ENCODE measurements at places on chromosomes 11 and 22.

- no peak for DNase-seq
Observed at GRCh38 chr11:44324222-44324621, 14.3 kb upstream of the ALX4 start.

GRCh38 chr22:17910561-17911311, 113.6 kb downstream of the MICAL3 start:
- peak; percentile 89 for DNase-seq

DNA sequence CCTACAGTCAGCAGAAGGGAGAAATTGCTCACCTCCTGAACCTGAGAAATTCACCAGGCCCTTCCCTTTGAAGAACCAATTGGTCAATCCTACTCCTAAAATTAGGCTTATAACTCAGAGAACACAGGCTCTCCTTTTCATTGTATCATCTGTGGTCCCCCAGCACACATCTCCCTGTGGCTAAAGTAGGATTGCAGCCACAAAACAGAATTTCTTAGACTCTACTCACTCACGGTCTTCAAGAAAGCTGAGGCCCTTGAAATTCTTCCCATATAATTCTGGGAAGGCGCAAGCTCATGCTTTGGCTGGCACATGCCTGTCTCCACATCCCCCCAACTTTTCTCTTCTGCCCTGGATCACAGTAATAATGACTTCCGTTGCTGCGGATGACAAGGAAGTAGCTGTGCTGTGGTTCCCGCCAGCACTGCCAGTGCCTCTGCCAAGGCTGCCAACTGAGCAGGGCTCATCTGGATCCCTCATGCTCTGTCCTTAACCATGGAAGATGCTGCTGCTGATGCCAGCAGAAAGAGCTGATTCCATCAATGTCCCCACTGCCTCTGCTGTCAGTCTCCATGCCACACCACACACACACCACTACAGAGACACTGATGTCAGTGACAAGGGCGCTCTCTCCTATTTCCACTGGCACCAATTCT, 200.6 kb upstream of the POU2AF2 start:
- no peak for DNase-seq

- DNase-seq, result no peak
Observed at GRCh38 chr22:30080805-30081204, 541 bp downstream of the HORMAD2 start.

DNA sequence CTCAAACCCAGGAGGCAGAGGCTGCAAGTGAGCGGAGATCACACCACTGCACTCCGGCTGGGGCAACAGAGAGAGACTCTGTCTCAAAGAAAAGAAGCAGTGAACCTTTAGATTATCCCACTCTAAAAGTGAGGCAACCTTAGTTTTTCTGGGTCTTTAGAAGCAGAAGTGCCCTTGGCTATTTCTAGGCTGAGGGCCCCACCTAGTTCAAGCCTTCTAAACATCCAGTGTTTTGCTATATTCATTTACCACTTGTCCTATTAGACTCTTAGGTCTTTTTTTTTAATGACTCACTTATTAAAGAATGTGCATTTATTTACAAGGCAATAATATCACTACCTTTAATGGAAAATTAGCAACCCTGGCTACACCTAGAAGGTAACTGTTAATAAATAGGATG, 16.7 kb upstream of the EHF start:
- DNase-seq, result no peak

DNA sequence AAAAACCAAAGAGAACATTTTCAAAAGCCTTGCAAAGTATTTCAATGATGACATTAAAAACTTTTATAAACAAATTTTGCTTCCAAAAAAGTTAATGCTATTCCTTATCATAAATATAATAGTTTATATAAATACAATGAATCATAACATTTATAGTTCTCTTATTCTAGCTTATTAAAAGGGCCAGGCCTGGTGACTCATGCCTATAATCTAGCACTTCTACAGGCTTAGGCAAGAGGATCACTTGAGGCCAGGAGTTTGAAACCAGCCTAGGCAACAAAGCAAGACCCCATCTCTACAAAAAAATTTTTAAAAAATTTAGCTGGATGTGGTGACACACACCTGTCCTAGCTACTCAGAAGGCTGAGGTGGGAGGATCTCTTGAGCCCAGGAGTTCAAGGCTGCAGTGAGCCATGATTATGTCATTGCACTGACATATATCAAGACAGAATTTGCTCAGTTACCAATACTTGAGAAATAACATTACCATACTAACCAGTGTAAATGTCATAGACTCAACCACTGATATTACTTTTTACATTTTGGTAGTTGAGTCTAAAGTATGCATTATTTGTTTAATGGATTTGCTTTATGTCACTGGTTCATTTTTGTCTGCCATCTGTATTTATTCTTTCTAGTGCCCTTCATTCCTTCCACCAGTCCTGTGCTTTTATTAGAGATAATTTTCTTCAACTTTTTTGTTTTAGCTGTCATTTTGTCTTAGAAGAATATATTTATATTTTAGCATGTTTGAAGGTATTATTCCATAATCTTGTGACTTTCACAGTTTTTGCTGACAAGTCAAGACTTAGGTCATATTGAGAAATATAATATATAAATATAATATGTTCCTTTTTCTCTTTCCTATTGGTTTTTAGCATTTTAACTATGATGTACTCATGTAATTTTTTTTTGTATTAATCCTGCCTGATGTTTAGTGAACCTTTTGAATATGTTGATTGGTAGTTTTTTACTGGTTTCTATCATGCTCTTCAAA, 56.2 kb downstream of the CYP2R1 start:
- no peak for DNase-seq

- DNase-seq, result no peak
Observed at GRCh38 chr22:41387341-41387740, 5.6 kb downstream of the TEF start.

DNA sequence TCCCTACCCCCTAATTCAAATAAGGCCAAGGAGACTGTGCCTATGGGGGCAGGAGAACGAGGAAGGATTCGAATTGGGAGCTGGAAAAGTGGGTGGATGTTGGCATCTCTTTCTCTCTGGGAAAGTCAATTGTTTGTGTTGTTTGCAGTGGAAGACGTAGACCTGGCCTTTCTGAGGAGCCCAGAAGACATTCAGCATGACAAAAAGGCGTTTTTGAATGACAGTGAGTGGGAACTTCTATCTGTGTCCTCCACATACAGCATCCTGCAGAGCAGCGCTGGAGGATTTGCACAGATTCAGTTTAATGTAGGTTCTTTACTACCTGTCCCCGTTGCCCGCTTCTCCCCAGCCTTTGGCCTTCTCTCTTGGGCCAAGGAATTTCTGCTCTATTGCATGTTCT, 28.2 kb downstream of the HTR3B start:
- DNase-seq, result no peak

- no peak for DNase-seq
Observed at GRCh38 chr11:58334708-58335107, 24.2 kb downstream of the OR5B17 start.
